Astrocyte of the spinal cord (primary cell): ENCODE measurements at places on chromosomes 4 and X.

DNA sequence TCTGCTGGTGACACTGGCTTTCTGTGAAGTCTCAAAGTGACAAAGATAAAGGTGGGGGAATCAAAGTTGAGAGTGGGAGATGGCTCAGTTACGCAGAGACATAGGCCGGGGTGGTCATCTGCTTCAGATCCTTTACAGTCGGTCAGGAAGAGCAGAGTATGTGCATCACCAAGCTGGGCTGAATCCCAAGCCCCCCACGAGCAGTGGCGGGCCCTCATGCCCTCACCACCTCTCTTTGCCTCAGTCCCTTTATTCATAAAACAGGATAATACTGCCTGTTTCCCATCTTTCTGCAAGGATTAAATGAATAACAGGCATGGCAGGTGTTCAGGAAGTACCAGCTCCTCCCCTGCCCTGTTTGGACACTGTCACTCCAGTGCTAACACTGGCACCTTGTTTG is 135.6 kb downstream of the EVC2 start:
- DNase-seq = no peak

DNA sequence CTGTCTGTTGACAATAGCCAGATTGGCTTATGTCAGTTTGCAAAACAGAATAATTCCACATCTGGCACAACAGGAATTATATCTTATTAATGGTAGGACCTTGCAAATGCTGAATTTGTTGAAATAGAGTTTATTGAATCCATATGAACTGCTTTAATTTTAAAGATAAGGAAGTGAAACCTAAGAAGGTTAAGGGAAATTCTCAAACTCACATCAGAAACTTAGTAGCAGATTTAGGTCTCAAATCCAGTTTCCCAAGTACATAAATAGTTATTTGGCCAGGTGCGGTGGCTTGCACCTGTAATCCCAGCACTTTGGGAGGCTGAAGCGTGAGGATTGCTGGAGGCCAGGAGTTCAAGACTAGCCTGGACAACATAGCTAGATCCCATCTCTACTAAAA is 117.1 kb downstream of the HNRNPD start:
- DNase-seq = no peak

DNA sequence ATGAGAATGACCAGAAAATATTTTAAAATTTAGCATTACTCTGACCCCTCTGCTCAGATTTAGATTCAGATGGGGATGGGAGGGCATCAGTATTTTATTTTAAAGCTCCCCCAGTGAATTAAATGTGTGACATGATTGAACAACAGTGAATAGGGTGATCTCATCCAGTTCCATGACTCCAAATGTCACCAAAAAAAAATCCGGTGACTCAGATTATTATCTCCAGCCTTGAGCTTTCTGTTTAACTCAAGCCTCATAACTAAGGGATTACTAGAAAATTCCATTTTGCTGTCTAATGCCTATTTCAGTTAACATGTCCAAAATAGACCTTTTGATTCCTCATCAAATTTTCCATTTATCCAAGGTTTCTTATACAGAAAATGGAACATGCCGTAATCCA is 121.8 kb upstream of the TMEM47 start:
- DNase-seq = peak; percentile 67

DNA sequence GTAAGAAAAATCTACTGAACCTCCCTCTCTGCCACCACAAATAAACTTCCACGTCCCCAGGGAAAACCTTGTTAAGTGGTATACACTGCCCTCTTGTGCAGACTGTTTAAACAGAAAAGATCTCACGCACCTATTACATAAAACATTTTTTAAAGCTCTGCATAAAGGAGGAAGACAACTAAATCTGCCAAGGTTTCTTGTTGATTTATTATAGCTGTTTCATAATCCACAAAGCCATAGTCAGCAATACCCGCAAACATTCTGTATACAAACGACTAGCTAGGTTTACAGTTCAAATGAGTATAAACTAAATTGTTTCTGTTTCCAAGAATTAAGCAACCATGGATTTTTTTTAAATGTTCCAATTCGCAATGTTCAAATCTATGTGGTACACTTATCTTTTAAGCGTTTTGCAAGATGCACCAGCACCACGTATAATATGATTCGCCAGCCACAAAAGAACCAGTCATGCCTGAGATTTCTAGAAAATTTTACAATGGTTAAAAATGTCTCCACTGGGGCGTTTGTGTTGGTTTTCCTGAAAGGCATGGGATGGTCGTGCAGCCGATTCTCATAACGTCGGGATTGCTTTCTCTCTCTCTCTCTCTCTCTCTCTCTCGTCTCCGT is 164.6 kb downstream of the PRKX start:
- peak; percentile 72 for DNase-seq

GRCh38 chr4:137632842-137633241 is 100.5 kb upstream of the PCDH18 start:
- no peak for DNase-seq

DNA sequence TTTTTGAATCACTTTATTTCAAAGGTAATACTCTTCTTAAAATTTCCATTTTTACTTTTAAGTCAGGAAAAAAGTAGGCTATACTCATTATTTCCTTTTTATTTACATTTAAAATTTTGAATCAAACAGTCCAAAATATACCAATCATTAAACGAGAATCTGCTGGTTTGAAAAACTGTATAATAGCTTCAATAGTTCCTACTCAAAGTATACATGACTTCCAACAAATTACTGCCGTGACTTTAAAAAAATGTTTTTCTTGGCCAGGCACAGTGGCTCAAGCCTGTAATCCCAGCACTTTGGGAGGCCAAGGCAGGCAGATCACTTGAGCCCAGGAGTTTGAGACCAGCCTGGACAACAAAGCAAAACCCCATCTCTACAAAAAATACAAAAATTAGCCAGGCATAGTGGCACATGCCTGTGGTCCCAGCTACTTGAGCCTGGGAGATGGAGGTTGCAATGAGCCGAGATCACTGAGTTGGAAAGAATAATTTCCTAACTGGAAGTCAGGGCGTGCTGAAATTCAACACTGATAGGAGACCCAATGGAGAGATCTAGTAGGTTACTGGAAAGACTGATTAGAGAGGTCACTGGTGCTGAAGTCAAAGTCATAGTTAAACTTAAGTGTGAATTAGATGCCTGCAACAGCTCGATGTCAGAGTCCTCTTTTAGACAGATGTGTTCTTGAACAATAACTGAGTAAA is 9.0 kb downstream of the KLHL8 start:
- DNase-seq = peak; percentile 20

DNA sequence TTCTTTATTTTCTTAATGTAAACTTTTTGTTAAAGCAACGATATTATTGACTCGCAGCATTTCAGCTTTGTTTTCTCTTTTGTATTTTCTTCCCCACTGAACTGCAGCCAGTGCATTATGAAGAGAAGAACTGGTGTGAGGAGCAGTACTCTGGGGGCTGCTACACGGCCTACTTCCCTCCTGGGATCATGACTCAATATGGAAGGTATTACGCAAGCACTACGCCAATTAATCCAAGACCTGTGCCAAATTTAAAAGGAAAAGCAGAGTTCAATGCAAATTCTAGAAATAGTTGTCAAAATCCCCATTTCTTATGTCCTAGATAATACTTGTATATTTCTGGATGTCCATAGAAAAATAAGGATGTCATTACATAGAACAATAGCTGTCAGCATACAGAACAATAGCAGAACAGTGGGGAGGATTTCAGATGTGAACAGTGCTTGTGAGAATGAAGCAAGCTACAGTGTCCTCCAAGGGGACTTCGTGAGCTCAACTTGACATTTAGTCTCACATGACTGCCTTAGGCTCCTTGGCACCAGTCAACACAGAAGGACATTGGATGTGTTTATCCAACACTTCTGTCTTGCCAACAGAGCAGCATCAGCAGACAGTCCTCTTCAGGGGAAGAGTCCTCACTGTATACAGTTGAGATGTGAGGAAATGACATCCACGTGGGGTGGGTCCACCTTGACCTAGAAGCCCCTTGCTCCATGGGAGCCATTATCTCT is 85.9 kb downstream of the MAOA start:
- peak; percentile 33 for DNase-seq

- peak; percentile 59 for DNase-seq
Measured at GRCh38 chr4:88054901-88055300, 47.5 kb downstream of the PKD2 start.

DNA sequence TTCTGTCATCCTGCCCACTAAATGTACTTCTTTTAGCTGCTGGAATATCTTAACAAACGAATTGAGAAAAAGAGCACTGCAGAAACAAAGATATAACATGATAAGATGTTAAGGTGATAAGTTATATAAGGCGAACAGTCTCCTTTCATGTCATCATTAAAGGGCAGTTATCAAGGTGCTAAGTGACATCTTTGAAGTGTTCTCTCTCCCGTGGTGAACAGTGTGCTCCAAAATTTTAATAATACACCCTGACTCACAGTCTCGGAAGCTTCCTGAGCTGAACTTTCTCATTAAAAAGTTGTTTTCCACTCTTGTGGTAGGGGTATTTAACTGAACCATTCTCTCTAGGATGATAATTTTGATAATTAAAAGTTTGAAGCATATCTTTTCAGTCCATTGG is 61.6 kb downstream of the PLS3 start:
- no peak for DNase-seq
